ENCODE measurements at places on chromosomes 12 and 14. TPM values are rescaled to one million over a fixed set of nuclear protein-coding genes. Genes with fewer than 3 reads are reported as not detected.

The STRAP gene
- 117 TPM for total RNA-seq

The CNTN1 gene
- not detected for total RNA-seq

The USP44 gene
- total RNA-seq = 1.8 TPM

The OR4E2 gene
- not detected for total RNA-seq

The FAM186B gene
- 0.85 TPM for total RNA-seq

The TAS2R8 gene
- not detected for total RNA-seq

The LRTM2 gene
- not detected for total RNA-seq

The PRR4 gene
- 8.1 TPM for total RNA-seq

The LMNTD1 gene
- total RNA-seq = not detected

The OR10G3 gene
- total RNA-seq = not detected

The MUCL1 gene
- not detected for total RNA-seq

The CIROP gene
- total RNA-seq = not detected

The SAMD15 gene
- total RNA-seq = 0.40 TPM

All from natural killer cell (primary cell).